WTC11 (cell line): ENCODE measurements at places on chromosomes 2 and 18.

- DNase-seq: no peak
These were observed 62.6 kb downstream of the ARHGEF4 start for GRCh38 chr2:130899306-130899705.

DNA sequence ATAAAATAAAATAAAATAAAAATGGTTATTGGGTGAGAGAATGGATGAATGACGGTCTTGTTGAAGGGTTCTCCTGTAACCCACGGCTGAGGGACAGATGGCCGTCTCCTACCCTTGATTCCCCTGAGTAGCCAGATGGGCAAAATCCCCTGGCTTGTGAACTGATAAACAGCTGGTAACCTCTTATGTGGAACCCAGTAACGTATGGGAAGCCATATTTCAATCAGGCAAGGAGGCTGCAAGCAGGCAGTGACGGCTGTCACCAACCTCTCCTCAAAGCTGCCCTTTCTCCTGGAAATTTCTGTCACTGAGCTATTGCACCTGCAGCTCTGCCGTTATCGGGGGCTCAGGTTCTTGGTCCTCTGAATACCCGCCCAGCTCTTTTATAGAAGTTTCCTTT lies 165.3 kb upstream of the SMAD2 start:
- no peak for DNase-seq

DNA sequence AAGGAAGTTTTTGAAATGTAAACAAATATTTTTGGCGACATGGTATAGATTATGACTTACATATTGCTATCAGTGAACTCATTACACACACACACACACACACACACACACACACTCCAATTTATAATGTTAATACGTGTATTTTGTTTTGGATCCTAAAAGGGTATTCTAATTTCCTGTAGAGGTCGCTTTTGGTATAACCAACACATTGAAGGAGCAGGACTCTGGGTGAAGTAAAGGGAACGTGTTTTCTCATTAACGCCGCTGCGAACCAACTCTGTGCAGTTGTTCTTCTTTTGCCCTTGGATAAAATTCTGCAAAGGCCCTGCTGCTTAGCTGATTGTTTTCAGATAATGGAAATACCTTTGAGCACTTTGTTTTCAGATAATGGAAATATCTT lies 190.4 kb downstream of the PMAIP1 start:
- DNase-seq: no peak

DNA sequence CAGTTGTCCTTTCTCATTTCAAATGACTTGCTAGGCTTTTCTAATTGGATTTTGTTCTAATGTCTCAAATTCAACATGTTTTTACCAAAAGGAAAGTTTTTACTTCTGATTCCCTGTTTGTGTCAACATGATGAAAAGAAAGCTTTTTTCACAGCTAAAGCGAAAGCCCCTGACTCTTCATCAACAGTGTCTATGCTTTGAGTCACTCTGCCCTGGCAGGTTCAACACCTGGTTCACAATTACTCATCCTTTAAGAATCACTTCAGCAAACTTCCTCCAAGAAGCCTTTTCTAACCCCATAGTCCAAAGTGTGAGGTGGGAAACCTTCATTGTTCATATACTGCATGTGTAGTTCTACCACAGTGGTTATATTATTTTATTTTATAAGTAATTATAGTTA lies 7.6 kb upstream of the DSG2 start:
- no peak for DNase-seq

DNA sequence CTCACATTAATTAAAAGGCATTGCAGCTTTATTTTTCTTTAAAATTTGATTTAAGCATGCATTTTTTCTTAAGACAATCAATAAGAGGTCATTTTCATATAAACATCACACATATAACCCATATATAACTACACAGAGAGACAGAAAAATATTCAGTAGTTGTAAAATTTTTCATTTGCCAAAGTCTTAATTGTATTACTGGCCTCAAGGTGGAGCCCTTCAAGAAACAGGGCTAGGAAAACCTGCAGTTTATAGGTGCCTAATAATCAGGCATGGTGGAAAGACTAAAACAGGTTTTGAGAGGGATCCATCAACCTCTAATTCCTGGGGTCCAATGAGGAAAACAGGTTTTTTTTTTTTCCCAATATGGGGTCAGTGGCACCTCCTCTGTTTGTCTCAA lies 71.3 kb upstream of the ZNF804A start:
- DNase-seq: no peak

DNA sequence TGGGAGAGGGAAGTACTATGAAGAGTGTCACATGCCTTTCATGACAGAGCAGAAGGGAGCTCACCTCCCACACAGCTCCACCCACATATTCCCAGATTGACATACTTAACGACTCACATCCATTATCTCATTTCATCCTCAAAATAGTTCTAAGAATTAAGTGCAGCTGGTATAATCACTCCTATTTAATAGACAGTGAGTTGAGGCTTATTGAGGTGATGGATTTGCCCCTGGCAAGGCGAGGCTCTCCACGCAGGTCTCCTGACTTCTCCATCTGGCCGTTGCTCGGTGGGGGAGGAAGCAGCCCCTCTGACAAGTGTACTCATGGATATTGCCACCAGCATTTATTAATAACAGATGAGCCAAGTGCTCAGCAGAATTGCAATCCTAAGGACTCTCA lies 81.4 kb downstream of the TGOLN2 start:
- no peak for DNase-seq

GRCh38 chr2:129193961-129194360 lies 785.5 kb upstream of the RAB6C start:
- peak; percentile 31 for DNase-seq

DNA sequence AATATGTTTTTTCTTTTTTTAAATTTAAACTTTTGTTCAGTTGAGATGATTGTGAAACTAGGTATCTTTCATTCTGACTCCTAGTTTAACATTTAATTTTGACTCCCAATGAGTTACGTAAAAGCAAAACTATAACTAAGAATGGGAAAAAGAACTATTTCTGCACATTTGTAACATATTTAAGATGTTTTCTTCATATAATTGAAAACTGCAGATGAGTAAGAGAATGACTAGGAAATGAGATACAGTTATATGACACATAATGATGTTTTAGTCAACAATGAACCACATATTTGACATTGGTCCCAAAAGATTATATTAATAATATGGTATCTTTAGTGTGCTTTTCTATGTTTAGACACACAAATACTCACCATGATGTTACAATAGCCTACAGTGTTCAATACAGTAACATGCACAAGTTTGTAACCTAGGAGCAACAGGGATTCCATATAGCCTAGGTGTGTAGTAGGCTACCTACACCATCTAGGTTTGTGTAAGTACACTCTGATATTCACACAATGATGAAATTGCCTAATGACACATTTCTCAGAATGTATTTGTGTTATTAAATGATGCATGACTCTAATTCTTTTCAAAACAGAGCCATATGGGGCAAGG lies 12.6 kb downstream of the ERMN start:
- DNase-seq: no peak

- DNase-seq: peak; percentile 12
These were observed 150.7 kb downstream of the DYSF start for GRCh38 chr2:71603851-71604725.

DNA sequence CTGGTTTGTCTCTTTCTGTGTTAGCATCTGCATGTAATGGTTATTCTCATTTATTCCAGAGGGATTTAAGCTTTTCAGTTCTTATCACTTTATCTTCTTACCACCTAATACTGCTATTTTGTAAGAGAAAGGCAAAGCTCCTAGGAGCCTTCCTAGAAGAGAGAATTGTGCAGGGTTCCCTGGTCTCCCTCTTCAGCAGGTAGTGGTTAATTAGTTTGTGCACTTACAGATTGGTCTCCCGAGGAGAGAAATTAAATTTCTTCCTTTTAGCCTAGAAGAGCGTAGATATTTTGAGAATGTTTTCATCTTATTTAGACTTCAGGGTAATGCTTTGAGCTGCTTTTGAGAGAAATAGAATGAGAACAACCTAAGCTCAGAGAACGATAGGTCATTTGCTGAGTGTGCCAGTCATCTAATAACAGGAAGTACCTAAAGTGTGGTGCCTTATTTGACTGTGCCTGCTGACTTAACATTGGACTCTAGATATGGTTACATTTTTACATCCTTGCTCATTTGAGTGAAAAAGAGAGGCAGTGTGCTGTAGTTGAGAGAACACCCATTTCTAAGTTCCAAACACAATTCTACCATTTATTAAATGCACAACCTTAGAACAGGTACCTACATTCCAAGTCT lies 651.4 kb downstream of the STK39 start:
- DNase-seq: no peak

DNA sequence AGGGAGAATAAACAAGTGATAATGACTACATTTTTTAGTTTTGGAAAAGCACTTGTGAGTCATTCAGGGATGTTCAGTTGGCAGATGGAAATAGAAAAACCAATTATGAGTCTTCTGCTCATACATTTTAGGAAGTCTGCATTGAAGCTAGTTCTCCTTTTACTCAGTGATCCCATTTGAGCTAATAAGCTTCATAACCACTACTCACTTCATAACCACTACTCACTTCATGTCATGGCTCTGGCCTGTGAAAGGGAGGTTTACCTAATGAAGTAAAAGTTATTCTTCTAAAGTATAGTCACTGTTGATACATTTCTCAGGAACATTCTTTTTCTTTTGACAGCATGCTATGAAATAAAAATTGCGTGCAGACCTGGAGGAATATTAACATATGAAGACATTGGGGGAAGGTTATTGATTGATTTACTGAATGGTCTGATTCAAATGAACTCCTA lies 948.7 kb downstream of the TSN start:
- no peak for DNase-seq

DNA sequence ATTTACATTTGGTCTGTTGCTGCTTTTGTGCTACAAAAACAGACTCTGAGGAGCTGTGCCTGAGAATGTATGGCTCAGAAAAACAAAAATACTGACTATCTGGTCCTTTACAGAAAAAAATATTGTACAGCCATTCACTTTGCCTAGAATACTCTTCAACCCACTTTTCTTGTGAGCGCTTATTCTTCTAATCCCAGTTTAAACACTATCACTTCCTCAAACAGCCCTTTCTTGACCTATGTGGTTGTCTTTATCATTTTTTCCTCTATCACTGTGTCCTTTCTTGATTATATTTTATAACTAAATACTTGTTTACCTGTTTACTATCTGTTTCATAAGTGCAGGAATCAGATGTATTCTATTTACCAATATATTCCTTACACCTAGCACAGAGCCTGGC lies 33.5 kb downstream of the CUL3 start:
- no peak for DNase-seq

GRCh38 chr2:197130318-197130717 lies 180.3 kb downstream of the ANKRD44 start:
- no peak for DNase-seq

- no peak for DNase-seq
These were observed 141.8 kb downstream of the CTIF start for GRCh38 chr18:48680339-48681250.

GRCh38 chr2:148642891-148643416 lies 1.6 kb upstream of the EPC2 start:
- DNase-seq: no peak

- no peak for DNase-seq
These were observed 18.8 kb downstream of the CCDC85A start for GRCh38 chr2:56202381-56203121.

DNA sequence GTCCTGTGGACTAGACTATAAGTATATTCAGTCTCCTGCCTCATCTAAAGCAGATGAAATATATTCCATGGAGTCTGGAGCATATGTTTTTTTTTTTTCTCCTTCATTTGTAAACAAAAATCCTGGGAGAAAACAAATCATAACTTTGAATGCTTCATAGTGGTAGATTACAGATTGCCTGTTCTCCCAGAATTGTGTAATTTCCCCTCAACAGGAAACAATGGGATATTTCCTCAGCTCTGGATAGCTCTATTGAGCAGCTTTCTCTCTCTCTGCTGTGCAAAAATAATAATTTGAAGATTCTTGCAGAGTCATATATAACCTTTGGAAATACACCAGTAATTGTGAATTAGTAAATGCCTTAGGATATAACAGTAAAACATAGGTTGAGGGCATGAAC lies 1406.6 kb upstream of the ACVR2A start:
- no peak for DNase-seq

DNA sequence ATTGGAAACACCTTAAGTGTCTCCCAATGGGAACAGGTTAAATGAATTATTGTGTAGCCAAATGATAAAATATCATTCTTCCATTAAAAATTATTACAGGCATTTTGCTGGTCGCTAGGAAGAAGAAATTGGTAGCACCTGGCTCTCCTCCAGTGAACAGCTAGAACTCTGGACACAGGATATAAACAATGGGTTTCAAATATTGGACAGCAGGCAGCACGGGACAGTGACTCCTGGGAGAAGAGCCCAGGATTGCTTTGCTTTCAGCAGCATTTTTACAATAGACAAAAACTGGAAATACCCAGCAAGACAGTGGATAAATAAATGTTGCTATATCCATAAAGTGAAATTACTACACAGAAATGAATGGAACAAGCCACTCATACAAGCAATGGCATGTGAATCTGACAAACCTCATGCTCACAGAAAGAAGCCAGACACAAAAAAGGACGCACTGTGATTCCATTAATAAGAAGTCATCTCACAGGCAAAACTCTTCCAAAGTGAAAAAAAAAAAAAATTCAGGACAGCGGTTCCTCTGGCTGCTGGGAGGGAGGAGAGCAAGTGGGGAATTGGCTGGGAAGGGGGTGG lies 50.5 kb downstream of the LAMA1 start:
- DNase-seq: no peak

DNA sequence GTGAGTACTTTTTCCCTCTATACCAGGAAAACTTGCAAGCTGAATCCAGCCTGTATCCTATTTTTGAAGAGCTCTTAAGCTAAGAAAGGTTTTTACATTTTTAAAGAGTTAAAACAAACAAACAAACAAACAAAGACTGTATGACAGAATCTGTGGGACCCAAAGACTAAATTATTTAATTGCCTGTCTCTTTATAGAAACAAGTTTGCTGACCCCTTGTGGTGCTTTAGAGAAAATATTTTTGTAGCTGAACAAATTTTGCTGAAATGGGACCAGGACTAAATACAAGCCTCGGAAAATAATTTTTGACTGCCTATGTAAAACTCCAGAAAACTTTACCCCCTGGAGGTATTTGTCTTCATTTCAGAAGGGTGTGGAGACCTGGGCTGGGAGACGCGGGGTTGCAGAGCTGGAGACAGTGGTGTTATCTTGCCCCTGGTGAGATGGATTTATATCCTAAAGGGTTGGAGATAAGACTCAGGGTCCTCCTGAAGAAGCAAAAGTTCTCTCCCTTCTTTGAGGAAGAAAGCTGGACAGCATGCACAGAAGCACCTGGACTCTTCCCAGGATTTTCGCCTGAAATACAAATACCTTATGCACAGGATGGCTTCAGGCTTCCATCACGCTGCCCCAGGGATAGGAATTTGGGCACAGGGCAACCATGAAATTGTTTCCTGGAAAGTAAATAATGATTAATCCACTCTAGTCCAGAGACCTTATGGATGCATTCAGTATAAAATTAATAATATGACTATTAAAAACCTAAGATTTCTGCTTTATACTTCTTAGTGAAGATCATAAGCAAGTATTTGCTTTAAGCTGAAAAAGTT lies 54.3 kb downstream of the TMX3 start:
- no peak for DNase-seq
